ENCODE measurements at places on chromosomes 16 and 17. TPM values are rescaled to one million over a fixed set of nuclear protein-coding genes. Genes with fewer than 3 reads are reported as not detected.

Gene ITGA2B
- polyA plus RNA-seq = 0.84 TPM

Gene ZNF594
- polyA plus RNA-seq = 0.86 TPM

Gene LRRC37A
- polyA plus RNA-seq = 2.5 TPM

Gene CCL13
- 0.53 TPM for polyA plus RNA-seq

Gene TPSD1
- 0.83 TPM for polyA plus RNA-seq

Gene RAMP2
- polyA plus RNA-seq = 13.5 TPM

Gene TMEM170A
- polyA plus RNA-seq = 5.2 TPM

Gene FBXL16
- polyA plus RNA-seq = 13.0 TPM

Gene ZNF423
- polyA plus RNA-seq = 0.53 TPM

Gene CIBAR2
- not detected for polyA plus RNA-seq

Gene SPAG9
- 12.7 TPM for polyA plus RNA-seq

Gene HS3ST2
- 0.08 TPM for polyA plus RNA-seq

Gene ABCA9
- polyA plus RNA-seq = 2.2 TPM

Gene ITGB3
- polyA plus RNA-seq = 1.0 TPM

Gene CA7
- polyA plus RNA-seq = not detected

Gene TEX19
- polyA plus RNA-seq = not detected

Gene NEUROD2
- polyA plus RNA-seq = not detected
